ENCODE measurements at places on chromosomes 4 and X.

- no peak for DNase-seq
Measured at GRCh38 chr4:137124278-137124932, 407.9 kb downstream of the PCDH18 start.

DNA sequence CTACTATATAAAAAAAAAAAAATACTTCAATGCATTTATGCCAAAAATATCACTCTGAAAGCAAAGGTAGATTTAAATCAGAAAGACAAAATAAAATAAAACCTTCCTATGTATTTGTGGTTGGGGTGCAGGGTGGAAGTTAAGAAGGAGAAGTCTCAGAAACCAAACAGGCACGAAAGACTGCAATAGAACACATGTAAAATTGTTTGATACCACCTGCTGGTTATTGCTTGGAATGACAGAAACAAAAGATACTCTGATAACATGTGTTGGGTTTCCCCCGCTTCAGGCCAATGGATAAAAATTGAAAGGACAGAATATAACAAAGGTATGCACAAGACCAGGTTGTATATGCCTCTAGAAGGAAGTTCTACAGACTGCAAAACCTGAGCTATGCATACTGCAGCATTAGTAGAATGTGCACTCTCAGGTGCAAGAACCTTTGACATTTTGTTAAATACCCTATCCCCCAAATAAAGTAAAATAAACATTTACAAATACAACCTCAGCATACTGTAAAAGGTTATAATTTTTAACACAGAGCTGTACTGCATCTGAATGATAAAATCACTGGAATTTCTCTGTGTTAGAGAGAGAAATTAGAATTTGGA is 118.8 kb downstream of the GABRA2 start:
- DNase-seq, result no peak

- DNase-seq, result no peak
Measured at GRCh38 chrX:131301155-131301554, 12.0 kb upstream of the IGSF1 start.

GRCh38 chr4:33160126-33160525 is 2440.0 kb downstream of the PCDH7 start:
- DNase-seq, result no peak

- no peak for DNase-seq
Measured at GRCh38 chr4:116183241-116183640, 902.1 kb downstream of the TRAM1L1 start.

- no peak for DNase-seq
Measured at GRCh38 chr4:24745172-24745895, 50.0 kb upstream of the SOD3 start.

DNA sequence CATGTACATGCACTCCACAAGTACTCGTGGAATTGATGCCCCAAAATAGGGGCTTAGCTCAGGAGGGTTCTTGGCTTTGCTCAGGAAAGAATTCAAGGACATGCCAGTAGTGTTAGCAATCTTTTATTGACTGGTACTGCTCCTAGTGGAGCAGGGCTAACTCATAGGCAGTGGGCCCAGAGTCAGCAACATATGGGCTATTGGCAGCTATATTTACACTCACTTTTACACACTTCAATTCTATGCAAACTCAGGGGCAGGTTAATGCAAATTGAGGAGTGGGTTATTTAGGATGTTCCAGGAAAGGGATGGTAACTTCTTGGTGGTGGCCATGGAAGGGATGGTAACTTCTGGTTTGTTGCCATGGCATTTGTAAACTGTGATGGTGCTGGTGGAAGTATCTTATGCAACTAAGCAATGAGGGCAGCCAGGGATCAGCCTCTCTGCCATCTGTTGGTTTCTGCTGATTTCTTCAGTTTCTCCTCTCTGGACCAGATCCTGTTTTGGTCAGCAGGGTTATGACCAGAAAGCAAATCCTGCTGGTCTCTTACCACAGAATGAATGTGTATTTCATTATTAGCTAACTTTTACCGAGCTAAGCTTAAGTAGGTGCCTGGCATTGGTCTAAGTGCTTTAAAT is 69.2 kb upstream of the FAT1 start:
- no peak for DNase-seq

Measured in activated naive CD4-positive, alpha-beta T cell treated with anti-CD3 and anti-CD28 coated beads, Interleukin-2, amount 50 U/mL, for 16 hours (primary cell).